ENCODE measurements at places on chromosomes 12 and 14.

- H3K27ac ChIP-seq, result no peak overlapping the region
- no peak for DNase-seq
- H3K36me3 ChIP-seq, result no peaks in the 10 kb centered on the region
- H3K27me3 ChIP-seq, result peaks cover 13% of the 10 kb centered on the region
Measured at GRCh38 chr12:66055837-66056319, 74.7 kb downstream of the LLPH start.

GRCh38 chr14:101506211-101506925 is 54.9 kb upstream of the DIO3 start:
- H3K4me3 ChIP-seq, result no peak overlapping the region
- H3K4me1 ChIP-seq, result no peaks in the 10 kb centered on the region
- H3K36me3 ChIP-seq, result no peaks in the 10 kb centered on the region
- no peak for DNase-seq
- H3K27me3 ChIP-seq, result no peaks in the 10 kb centered on the region

DNA sequence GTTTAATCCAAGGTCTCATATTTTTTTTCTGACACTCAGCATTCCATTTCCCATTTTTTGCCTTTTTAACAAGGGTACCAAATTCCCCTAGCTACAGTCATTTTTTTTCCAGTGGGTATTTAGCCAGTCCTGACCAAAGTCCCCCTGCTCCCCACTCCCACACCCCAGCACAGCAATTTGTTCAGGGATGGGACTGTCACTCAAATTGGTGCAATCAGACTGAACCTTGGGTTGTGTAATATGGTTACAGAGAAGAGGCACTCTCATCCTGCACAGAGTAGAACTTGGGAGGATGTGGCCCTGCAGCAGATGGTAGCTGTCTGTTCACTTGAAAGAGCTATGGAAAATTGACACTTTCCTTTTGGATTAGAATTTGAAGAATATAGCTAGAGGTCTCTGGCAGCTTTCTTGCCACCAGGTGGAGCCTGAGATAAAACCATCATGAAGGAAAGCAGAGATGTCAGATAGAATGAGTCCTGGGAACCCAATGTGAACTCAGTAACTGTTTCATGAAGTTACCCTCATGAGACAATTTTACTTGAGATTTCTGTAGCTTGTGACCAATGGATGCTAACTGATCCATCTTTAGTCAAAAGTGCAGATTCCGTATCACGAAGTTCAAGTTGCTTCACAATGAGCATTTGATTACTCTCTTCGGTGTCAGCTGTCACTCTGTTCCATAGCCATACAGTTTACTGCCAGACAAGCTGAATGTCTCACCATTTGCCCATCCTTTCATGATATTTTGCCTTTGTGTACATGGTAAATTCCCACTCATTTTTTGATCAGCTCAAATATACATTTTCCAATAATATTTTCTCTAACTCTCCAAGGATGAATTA is 394.0 kb upstream of the SYT1 start:
- no peak for DNase-seq
- no peak overlapping the region for H3K27ac ChIP-seq
- no peak overlapping the region for H3K4me3 ChIP-seq
- no peaks in the 10 kb centered on the region for H3K27me3 ChIP-seq

DNA sequence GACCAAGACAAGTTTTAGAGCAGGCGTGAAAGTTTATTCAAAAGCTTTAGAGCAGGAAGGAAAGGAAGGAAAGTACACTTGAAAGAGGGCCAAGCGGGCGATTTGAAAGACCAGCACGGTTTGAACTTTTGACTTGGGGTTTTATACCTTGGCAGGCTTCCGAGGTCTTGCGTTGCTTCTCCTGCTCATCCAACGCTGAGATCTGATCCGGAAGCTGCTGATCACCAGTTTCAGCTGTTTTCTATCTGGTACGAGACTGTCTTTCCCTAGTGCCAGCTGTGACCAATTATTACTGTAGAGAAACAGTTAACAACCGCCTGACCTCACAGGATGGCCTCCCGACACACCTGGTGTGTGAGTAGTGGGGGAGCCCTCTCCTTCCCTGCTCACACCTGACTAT is 20.6 kb upstream of the SNRPF start:
- no peak overlapping the region for H3K4me3 ChIP-seq
- H3K36me3 ChIP-seq, result no peaks in the 10 kb centered on the region
- peaks cover 16% of the 10 kb centered on the region for H3K27me3 ChIP-seq
- H3K4me1 ChIP-seq, result peaks cover 5% of the 10 kb centered on the region
- no peak for DNase-seq

DNA sequence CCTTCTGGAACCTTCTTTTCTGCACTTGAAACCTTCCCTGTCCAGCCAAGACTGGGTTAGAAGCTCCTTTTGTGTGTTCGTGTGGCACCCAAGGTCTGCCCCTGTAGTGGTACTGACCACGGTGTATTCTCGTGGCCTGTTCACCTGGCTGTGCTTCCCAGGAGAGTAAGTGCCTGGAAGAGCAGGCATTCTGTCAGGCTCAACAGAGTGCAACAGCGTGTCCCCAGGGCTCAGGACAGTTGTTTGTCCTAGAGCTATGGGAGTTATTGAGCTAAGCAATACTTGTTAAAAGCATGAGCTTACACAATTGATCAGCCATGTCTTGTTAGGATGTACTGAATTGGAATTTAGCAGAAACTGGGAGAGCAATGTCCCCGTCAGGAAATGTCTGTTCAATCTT is 12.9 kb upstream of the SLC38A2 start:
- H3K4me3 ChIP-seq, result no peak overlapping the region
- H3K36me3 ChIP-seq, result no peaks in the 10 kb centered on the region
- H3K4me1 ChIP-seq, result peaks cover 67% of the 10 kb centered on the region
- no peaks in the 10 kb centered on the region for H3K27me3 ChIP-seq
- DNase-seq, result no peak

Data from activated naive CD8-positive, alpha-beta T cell treated with anti-CD3 and anti-CD28 coated beads, Interleukin-2, amount 50 U/mL, for 24 hours (primary cell).